ENCODE measurements at places on chromosomes 12 and 14. TPM values are rescaled to one million over a fixed set of nuclear protein-coding genes. Genes with fewer than 3 reads are reported as not detected.

ADGRD1 gene
- not detected for total RNA-seq

ZBTB42 gene
- 3.8 TPM for total RNA-seq

CACNA1C gene
- not detected for total RNA-seq

ARID4A gene
- 21.5 TPM for total RNA-seq

KLHL33 gene
- not detected for total RNA-seq

SENP1 gene
- 21.3 TPM for total RNA-seq

PRPF39 gene
- 44.4 TPM for total RNA-seq

DPF3 gene
- 8.1 TPM for total RNA-seq

OTOGL gene
- 2.0 TPM for total RNA-seq

CLEC4C gene
- total RNA-seq, result not detected

NTF3 gene
- total RNA-seq, result not detected

XPOT gene
- total RNA-seq, result 88.9 TPM

SPATS2 gene
- total RNA-seq, result 58.8 TPM

KRT78 gene
- total RNA-seq, result not detected

MYO1A gene
- total RNA-seq, result not detected

AJUBA gene
- 61.7 TPM for total RNA-seq

IL31 gene
- not detected for total RNA-seq

IL26 gene
- not detected for total RNA-seq

COX8C gene
- total RNA-seq, result not detected

TMTC1 gene
- 5.1 TPM for total RNA-seq

APOF gene
- total RNA-seq, result not detected

HOXC9 gene
- total RNA-seq, result 0.40 TPM

GLIPR1L2 gene
- total RNA-seq, result not detected

KLRG1 gene
- total RNA-seq, result 4.4 TPM

SLC39A5 gene
- not detected for total RNA-seq

FBRSL1 gene
- 79.8 TPM for total RNA-seq

C14orf180 gene
- total RNA-seq, result not detected

C3AR1 gene
- 0.22 TPM for total RNA-seq

METTL1 gene
- total RNA-seq, result 24.8 TPM

CD69 gene
- 1.2 TPM for total RNA-seq

HAL gene
- 0.62 TPM for total RNA-seq

POTEG gene
- total RNA-seq, result not detected

CSRP2 gene
- 12.7 TPM for total RNA-seq

NRIP2 gene
- total RNA-seq, result not detected

All from endothelial cell of umbilical vein (primary cell).